CD4-positive, alpha-beta T cell treated with Interleukin-6 for 4 hours (primary cell): ENCODE measurements at places on chromosomes 5 and 9.

- DNase-seq: no peak
These were observed 50.7 kb upstream of the KCNMB1 start for GRCh38 chr5:170439944-170440269.

- no peak for DNase-seq
These were observed 9.7 kb downstream of the RGS14 start for GRCh38 chr5:177367323-177367848.

DNA sequence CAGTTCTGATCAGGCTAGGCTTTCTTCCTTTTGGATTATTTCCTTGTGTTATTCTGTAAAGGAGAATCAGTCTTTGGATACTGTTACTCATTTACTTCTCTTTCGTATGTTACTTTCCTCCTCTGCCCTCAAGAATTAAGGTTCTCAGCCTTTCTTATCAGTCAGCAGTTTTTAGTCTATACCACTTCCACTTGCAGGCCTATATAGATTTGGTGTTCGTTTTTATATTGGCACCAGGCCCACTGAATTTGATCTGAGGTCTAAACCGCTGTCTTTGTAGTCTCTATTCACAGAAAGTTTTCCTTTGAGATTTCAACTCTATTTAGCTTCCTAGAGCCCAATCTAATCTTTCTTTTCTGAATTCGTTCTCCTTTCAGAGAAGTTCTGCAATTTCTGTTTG is 62.8 kb downstream of the ERBIN start:
- no peak for DNase-seq

GRCh38 chr5:9351546-9351945 is 194.3 kb downstream of the SEMA5A start:
- DNase-seq: no peak

GRCh38 chr9:84285381-84285780 is 55.2 kb downstream of the SLC28A3 start:
- DNase-seq: no peak

DNA sequence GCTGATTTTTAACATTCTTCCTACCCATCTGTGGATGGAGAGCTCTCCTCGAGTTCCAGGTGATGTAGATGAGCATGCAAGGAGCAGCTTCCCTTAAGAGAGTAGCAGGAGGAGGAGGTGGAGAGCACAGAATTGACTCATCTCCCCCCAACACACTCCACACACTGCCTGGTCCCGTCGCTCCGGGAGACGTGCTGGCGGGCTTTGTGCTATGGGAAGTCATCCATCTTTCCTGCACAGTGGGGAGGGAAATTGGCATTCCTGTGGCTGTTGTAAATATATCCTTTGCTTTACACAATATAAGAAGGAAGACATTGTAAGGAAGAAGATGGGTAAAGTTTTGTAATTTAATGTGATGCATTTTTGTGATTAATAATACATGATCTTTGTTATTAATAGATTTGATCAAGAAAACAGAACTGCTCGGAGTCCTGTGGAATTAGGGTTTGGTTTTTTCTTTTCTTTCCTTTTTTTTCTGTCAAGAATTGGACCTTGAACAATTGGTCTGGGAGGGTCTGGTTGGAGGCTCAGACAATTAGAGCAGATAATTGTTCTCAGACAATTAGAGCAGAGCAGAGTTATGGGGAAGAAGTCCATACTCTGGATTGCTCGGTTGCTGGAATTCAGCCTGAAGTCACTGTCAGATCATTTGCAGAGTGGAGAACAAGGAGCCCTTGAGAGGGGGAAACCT is 297.8 kb downstream of the GADD45G start:
- DNase-seq: no peak

DNA sequence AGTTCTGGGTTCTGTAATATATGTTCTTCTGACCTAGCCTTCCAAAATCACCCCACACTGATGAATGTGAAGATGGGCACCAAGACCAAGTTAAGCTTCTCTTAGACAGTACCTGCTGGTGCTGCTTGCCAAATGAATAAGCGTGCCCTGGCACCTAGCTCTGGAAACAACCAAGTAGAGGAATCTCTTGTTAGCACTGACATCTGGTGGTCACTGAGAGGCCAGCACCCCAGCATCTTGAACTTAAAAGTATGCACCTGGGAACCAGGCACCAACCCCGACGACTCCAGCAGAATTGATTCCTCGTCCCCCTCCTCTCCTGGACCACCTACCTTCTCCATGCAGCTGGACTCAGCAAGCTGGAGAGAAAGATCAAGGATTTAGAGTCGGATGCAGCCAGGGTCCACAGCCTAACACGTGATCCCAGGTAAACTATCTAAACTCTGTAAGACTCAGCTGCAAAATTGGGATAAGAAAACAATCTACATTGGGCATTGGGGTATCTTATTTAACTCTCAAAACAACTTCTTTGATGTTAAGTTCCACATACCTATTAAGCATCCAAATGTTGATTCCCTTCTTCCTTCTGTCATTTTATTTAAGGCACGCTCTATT is 89.8 kb downstream of the SLC1A3 start:
- DNase-seq: peak; percentile 33

DNA sequence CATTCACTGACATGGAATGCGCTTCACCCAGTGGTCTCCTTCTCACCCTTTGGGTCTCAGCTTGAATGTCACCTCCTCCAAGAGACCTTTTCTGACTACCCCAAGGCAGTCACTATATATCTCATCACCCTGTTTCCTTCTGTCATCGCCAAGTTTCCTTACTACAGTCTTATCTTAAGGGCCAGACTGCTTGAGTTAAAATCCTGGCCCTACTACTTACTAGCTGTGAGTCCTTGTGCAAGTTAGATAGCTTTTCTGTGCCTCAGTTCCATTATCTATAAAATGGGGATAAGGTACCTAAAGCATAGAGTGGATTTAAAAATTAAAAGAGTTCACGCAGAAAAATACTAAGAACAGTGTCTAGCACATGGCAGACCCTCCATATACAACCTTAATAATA is 132.4 kb downstream of the GABBR2 start:
- no peak for DNase-seq

DNA sequence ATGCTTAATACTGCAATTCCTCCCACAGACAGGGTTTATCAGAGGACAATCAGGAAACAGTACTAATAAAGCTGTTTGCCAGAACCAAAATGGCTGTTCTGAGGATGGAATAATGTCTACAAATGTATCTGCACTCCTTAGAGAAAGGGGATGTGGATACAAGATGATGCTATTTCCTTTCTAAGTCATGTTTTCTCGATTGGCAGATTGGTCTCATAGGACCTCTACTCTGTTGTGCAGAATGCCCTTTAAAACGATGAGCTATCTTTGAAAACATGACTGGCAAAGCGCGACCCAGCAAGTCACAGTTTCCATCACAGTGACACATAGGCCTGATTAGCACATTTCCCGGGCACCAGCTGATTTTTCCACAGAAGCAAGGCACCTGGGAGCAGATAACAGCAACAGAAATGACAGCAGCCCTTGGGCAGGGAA is 54.0 kb downstream of the AOPEP start:
- no peak for DNase-seq

DNA sequence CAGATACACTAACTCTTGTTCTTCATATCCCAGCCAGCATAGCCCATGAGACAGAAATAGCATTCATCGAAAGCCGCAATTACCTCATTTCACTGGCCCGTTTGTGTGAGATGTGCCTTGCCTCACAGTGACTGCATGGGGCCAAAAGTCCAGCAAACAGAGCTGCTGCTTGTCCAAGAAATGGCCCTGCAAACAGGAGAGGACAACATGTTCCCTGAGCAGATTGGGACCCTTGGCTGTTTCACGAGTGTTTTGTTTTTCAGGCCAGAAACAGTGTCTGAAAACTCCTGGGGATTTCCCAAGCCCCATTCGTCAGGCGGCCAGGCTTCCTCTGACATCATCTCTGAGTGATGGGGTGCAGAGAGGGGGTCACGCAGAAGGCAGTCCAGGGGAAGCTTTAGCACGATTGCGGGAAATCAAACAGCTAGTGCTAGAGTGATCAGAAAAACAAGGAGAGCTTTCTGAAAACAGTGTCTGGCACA is 503.6 kb upstream of the PAPPA start:
- no peak for DNase-seq

DNA sequence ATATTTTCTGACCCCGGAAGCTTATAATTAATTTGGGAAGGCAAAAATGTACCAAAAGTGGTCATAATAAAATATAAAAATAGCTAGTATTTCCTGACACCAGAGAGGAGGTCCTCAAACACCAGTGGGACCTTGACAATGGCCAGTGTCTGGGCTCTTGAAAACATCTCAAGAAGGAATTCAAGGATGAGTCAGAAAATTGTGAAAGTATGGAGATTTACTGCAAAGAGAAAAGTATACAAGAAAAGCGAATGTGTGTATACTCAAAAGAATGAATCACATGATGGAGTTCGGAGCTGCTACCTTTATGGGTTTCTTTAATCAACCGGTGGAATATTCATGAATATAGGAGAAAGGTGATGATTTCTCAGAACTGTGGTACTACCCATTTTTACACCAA is 1709.0 kb upstream of the WWC1 start:
- no peak for DNase-seq

GRCh38 chr9:127805620-127806019 is 2.9 kb downstream of the FPGS start:
- DNase-seq: peak; percentile 48

- DNase-seq: no peak
These were observed 883.9 kb upstream of the DMAC1 start for GRCh38 chr9:8683496-8683895.

DNA sequence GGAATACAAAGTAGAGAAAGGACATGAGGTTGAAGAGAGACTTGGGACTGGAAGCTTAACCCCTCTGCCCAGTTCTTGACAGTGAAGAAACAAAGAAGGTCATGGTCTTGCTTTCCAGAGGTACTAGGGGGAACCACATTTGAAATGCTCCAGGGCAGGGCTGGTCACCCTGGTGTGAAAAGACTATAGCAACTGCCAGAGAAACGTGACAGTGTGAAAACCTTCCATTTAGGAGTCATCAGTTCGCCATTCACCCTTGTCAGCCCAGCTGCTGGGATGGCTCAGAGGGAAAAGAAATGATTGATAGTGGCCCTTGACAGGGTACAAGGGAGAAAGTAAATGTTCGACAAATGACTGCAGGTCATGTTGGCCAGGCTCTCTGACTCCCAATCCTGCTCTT is 56.7 kb downstream of the MAT2B start:
- DNase-seq: no peak
